ENCODE measurements at places on chromosomes 4 and X. TPM values are rescaled to one million over a fixed set of nuclear protein-coding genes. Genes with fewer than 3 reads are reported as not detected.

MGAT4D gene
- not detected for total RNA-seq

PASD1 gene
- total RNA-seq = 0.05 TPM

SPANXN4 gene
- total RNA-seq = not detected

SLC25A14 gene
- total RNA-seq = 11.0 TPM

ACOT9 gene
- total RNA-seq = 59.0 TPM
